ENCODE measurements at places on chromosomes 3 and 15.

- DNase-seq = no peak
Observed at GRCh38 chr3:8780279-8780678, 10.9 kb upstream of the OXTR start.

DNA sequence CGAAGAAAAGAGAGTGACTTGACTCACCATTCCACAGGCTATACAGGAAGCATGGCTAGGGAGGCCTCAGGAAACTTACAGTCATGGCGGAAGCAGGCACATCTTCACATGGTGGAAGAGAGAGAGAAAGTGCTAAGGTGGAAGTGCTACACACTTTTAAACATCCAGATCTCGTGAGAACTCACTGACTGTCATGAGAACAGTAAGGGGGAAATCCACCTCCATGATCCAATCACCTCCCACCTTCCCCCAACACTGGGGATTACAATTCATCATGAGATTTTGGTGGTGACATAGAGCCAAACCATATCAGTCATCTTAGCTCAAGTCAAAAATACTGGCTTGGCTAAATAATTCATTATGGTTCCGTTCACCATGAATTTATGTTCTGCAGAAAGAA, 45.3 kb upstream of the NEDD4 start:
- DNase-seq = no peak

GRCh38 chr3:46350262-46350565, 3.7 kb upstream of the CCR2 start:
- DNase-seq = no peak

- no peak for DNase-seq
Observed at GRCh38 chr15:81337241-81337640, 13.3 kb upstream of the STARD5 start.

GRCh38 chr15:39193611-39194010, 387.3 kb upstream of the THBS1 start:
- no peak for DNase-seq

DNA sequence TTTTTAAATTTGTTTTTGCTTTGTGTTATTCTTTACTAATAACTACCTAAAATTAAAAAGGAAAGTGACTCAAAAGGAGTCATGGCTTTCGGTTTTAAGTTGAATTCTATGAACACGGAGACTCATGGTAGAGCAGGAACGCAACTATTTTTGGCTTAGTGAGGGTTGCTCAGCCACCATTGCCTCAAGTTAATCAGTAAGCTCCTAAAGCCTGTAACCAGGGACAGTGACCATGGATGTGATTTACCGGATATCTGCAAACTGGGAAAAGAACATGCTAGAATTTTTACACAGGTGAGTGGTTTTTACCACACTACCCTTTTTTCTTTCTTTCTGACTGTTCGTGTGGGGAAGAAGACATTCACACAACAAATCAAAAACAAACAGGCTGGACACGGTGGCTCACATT, 11.8 kb downstream of the SLC12A8 start:
- no peak for DNase-seq

DNA sequence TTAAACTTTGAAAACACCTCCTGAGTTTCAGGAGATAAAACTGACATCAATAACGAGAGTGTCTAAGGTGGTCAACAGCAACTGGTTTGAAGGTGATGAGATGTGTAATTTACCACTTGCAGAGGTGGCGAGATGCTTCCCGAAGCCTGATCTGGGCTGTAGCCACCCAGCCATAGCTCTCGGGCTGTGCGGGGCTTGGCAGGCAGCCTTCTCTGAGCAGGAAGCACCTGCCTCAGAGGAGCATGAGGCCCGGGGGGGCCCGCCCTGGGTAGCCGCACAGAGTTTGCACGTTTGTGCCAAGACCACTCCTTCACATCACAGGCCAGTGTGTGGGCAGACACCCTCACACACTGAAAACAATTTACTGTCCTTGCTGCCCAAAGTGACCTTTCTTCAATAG, 220.3 kb downstream of the CACNA2D3 start:
- DNase-seq = no peak

GRCh38 chr3:100395679-100396431, 5.0 kb downstream of the TOMM70 start:
- no peak for DNase-seq

DNA sequence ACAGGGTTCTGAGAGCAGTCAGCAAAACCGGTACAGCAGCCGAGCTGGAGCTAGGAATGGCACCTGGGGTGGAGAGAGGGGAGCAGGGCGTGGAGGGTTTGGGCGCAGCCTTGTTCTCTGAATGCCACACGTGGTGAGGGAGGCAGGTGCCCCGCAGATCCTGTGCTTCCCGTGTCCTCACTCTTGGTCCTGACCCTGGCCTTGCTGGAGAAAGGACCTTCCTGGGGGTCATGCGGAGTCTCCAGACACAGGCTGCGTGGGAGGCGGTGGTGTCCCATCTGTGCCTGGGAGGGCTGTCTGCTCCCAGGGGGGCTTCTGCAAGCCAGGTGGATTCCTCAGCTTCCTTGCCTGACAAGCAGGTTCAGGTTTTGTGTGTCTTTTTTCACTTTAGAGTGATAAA, 244.7 kb upstream of the LYSMD4 start:
- no peak for DNase-seq

DNA sequence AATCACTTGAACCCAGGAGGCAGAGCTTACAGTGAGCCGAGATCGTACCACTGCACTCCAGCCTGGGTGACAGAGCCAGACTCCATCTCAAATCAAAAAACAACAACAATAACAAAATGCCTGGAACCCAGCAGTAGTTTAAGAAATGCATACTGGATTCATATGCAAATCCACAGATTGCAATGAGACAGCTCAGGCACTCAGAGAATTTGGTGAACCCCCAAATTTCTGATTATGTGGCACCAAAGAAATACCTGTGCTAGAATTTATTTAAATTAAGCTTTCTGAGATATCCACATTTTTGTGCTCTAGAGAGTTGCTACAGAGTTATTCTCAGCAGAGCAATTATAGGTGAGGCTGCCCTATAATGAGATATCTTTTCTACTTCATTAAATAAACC, 29.7 kb downstream of the SPATA16 start:
- no peak for DNase-seq

DNA sequence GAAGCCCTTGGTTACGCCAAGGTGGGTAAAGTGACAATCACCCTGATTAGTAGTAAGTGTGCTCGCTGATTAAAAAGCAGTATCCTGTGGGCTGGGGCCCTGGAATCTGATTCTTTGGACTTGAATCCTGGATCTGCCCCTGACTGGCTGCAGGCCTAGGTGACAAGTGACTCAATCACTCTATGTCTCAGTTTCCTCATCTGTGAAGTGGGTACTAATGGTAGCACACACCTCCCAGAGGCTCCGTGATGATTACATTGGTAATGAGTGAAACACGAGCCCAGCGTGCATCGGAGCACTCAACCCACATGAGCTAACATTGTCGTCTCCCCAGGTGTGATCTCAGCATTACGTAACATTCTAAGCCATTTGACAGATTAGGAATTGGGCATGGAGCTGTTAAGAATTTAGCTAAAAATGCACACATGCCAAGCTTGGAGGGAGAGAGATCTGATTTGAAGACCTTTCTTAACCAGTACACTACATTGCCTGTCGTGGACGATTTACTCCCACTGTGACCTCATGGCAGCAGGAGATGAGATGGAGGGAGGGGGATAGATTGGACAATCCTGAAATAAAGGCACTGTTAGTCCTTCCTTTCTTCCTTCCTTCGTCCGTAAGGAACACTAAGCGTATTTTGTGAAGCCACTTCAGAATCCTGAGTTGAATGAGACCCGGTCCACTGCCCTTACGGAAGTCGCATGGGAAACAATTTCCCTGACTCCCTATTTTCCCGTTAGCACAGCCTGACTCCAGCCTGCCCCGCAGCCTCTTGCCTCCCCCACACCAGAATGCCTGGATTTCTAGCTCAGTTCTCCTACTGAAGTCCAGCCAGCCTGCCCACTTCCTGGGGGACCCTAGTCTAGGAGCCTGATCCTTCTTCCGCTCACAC, 32.1 kb downstream of the MGLL start:
- no peak for DNase-seq

- no peak for DNase-seq
Observed at GRCh38 chr15:29220852-29221251, 48.8 kb downstream of the NSMCE3 start.

DNA sequence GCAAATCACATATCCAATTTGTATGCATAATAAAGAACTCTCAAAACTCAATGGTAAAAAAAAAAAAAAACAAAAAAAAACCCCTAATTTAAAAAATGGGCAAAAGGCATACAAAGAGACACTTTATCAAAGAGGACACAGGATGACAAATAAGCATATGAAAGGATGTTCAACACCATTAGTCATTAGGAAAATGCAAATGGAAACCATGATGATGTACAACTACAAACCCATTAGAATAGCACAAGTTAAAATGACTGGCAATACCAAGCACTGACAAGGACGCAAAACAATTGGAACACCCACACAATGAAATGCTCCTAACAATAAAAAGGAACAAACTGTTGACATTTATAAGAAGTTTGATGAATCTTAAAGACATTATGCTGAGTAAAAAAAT, 63.4 kb upstream of the ADAMTS17 start:
- no peak for DNase-seq

Data from NCI-H187 (cell line).